DMS79 treated with DMSO at 0.1 percent for 48 hours (cell line): ENCODE measurements at places on chromosomes 5 and 9.

DNA sequence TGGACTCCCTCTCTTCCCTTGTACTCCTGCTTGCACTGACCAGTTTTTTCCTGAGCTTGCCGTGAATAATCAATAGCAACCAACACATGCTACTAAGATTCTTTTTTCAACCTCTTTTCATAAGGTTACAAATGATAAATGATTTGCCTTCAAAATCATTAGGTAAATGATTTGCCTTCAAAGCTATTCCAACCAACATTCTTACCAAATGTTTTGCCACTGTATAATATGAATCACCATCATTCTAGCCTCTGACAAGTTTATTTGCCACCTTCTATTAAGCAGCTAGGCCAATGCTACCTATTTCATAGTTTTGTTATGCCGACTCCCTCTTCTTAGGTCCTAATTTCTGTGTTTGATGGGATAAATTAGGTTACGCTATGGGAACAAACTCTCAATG is 385.1 kb downstream of the DTWD2 start:
- no peak for DNase-seq

- no peak for DNase-seq
These were observed 31.3 kb downstream of the CPEB4 start for GRCh38 chr5:173919443-173919842.

GRCh38 chr5:139740992-139741672 is 54.5 kb upstream of the PSD2 start:
- no peak for DNase-seq

- DNase-seq, result no peak
These were observed 68.9 kb downstream of the RASEF start for GRCh38 chr9:82993856-82994605.

- no peak for DNase-seq
These were observed 661.6 kb upstream of the C9orf72 start for GRCh38 chr9:28234894-28235277.

- no peak for DNase-seq
These were observed 63.4 kb downstream of the ALDH7A1 start for GRCh38 chr5:126531543-126532120.
